Left cardiac atrium (tissue), 4 donors: ENCODE measurements at places on chromosomes 16 and 17.

- DNase-seq, result no peak
Measured at GRCh38 chr17:43736389-43736788, 22.2 kb downstream of the SOST start.

GRCh38 chr16:80554033-80554432 is 13.2 kb downstream of the DYNLRB2 start:
- no peak for DNase-seq

GRCh38 chr17:77738751-77739531 is 219.6 kb upstream of the TNRC6C start:
- peak; percentile 76 for DNase-seq

- no peak for DNase-seq
Measured at GRCh38 chr16:27430512-27430911, 28.5 kb downstream of the IL21R start.

- peak; percentile 10 for DNase-seq
Measured at GRCh38 chr17:21425321-21425720, 49.2 kb downstream of the KCNJ12 start.
